GM12878 (cell line): ENCODE measurements at places on chromosomes 6 and 20. TPM values are rescaled to one million over a fixed set of nuclear protein-coding genes. Genes with fewer than 3 reads are reported as not detected.
A peak's percentile ranks its signal among the peaks of the same experiment; 100 is the strongest.

DNA sequence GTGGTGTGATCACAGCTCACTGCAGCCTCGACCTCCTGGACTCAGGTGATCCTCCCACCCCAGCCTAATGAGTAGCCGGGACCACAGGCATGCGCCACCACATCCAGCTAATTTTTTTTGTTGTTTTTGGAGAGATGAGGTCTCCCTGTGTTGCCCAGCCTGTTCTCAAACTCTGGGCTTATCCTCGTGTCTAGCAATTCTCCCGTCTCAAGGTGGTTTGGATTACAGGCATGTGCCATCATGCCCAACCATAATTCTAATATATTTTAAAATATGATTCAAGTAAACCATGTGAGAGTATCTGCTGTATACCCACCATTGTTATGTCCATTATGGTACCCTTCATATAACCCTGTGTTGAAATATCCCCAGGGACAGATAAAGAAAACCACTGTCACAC lies 60.3 kb upstream of the C20orf144 start:
- H3K4me3 ChIP-seq: no peak overlapping the region
- no peak for DNase-seq
- H3K36me3 ChIP-seq: no peaks in the 10 kb centered on the region

DNA sequence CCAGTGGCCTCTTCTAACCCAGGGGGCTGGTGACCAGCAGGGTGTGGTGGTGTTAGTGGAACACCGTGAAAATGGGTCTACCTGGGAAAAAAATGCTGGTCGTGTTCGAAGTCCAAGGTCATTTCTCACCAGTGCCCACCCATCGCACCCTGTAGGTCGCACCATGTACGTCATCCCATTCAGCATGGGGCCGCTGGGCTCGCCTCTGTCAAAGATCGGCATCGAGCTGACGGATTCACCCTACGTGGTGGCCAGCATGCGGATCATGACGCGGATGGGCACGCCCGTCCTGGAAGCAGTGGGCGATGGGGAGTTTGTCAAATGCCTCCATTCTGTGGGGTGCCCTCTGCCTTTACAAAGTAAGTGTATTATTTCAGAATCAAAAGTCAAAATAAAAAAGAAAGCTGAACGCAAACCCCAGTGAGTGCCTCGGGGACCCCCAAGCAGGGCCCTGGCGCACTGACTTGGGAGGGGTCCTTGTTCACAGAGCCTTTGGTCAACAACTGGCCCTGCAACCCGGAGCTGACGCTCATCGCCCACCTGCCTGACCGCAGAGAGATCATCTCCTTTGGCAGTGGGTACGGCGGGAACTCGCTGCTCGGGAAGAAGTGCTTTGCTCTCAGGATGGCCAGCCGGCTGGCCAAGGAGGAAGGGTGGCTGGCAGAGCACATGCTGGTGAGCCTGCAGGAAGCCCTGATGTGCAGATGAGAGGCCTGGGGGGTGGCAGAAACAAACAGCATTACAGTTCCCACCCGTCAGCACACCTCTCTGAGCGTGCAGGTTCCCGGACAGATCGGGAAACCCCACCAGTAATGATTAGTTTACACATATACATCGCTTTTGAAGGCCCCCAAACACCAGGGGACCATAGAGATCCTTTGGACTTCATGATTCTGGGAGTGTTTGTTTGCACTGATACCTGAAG lies 1.9 kb downstream of the PCK1 start:
- no peak overlapping the region for H3K27ac ChIP-seq
- no peak overlapping the region for H3K4me3 ChIP-seq
- no peak for DNase-seq
- H3K4me1 ChIP-seq: no peaks in the 10 kb centered on the region
- peaks cover 7% of the 10 kb centered on the region for H3K27me3 ChIP-seq
- no peaks in the 10 kb centered on the region for H3K36me3 ChIP-seq

GRCh38 chr6:26016963-26017631 lies 54.5 kb downstream of the TRIM38 start:
- no peak for DNase-seq
- no peaks in the 10 kb centered on the region for H3K36me3 ChIP-seq
- H3K27me3 ChIP-seq: no peaks in the 10 kb centered on the region
- H3K27ac ChIP-seq: no peak overlapping the region
- H3K4me1 ChIP-seq: peaks cover 4% of the 10 kb centered on the region; the same call in 1 of the 2 replicates
- no peak overlapping the region for H3K4me3 ChIP-seq

DNA sequence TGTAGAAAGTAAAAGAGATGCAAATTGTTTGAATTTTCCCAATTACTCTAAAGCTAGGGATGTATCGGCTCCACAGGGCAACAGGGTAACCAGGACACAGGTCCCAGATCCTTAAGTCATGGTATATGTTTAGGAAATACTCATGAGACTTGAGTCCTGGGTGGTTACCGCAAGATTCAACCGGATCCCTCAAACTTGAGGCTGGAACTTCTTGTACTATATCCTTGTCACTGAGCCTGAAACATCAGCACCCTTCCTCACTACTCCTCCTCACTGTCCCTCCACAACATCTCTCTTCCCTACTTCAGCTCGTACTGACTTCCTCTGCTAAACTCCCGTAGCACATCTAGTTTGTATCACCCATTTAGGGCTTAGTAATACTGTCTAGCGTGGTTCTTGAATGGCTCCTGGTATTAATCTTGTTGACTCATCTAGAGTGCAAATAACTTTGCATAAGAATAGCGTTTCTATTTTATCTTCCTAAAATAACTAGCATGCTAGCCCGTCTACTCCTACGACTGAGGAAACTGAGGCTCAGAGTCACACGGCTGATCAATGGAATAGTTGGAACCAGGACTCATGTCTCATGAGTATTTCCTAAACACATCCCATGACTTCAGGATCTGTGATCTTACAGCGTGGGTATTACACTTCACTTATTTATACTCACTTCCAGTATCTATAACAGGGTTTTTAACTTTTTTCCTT lies 72.1 kb downstream of the FILIP1 start:
- H3K4me3 ChIP-seq: no peak overlapping the region
- DNase-seq: no peak
- H3K4me1 ChIP-seq: no peaks in the 10 kb centered on the region
- H3K27me3 ChIP-seq: no peaks in the 10 kb centered on the region
- no peak overlapping the region for H3K27ac ChIP-seq
- H3K36me3 ChIP-seq: no peaks in the 10 kb centered on the region

DNA sequence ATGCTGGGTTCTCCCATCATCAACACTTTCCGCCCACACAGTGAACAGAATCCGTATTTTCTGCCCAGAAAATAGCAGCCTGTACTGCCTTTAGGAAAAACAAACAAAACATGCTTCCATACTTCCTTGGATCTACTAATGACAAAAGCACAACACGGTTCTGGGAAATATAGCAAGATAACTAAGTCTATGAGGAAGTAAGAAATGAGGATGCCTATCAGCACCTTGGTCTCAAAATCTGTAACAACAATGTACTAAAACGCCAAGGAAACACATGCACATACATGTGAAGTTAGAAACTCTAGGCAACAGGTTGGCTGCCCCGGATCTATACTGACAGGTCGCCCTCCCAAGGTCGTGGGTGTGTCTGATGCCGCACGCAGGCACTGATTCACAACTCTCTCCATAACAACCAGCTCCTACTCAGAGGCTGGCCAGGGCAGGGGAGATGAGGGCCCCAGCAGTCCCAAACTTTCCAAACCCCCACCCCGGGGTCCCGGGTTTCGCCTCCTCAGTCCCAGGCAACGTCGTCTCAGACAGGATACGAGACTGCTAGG lies 710 bp downstream of the BTBD9 start:
- H3K36me3 ChIP-seq: no peaks in the 10 kb centered on the region
- peak overlapping the region; percentile 89 for H3K4me3 ChIP-seq
- peak overlapping the region; percentile 73 for H3K27ac ChIP-seq
- no peaks in the 10 kb centered on the region for H3K27me3 ChIP-seq

- 0 out of 2 replicates have a peak, but pooled peaks cover 4% of the 10 kb centered on the region for H3K36me3 ChIP-seq
- H3K27me3 ChIP-seq: no peaks in the 10 kb centered on the region; the same call in 1 of the 2 replicates
- H3K27ac ChIP-seq: peak within 1 kb of the TSS; percentile 27
- H3K4me1 ChIP-seq: peaks cover 25% of the 10 kb centered on the region
- peak within 1 kb of the TSS; percentile 93 for H3K4me3 ChIP-seq
These were observed at the start of gene NSFL1C for GRCh38 chr20:1466211-1467081. NSFL1C (minus strand) TSS chr20:1466849; CDS start chr20:1466824, 25 bp downstream.

DNA sequence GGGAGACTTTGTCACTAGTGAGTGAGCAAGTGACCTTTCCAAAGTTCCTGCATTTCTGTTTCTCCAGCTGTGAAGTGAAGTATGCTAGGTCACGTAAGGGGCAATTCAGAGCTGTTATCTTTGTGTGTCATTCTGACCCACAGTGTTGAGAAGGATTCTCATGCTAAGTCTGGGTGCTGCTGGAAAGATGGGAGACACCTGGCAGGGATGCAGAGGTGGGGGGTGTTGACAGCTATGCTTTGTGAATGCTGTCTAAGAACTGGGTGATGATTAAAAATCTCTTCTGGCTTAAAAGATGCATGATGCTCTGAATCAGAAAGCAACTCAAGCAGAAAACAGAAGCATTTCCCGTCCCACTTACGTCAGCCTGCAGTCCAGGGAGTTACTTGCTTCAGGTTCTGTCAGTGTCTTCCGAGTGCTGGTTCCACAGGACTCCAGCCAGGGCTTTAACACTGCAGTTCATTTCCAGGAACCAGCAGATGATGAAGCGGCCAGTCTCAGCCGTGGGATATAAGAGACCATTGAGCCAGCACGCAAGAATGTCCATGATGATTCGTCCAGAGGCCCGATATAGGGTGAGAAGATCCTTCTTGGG lies 30.9 kb upstream of the ASXL1 start:
- H3K4me1 ChIP-seq: peaks cover 17% of the 10 kb centered on the region
- H3K27ac ChIP-seq: no peak overlapping the region
- DNase-seq: no peak
- no peaks in the 10 kb centered on the region for H3K27me3 ChIP-seq
- H3K36me3 ChIP-seq: peaks cover 9% of the 10 kb centered on the region

- H3K36me3 ChIP-seq: no peaks in the 10 kb centered on the region
- no peak overlapping the region for H3K4me3 ChIP-seq
- H3K27me3 ChIP-seq: no peaks in the 10 kb centered on the region
- no peak for DNase-seq
- no peak overlapping the region for H3K27ac ChIP-seq
These were observed 29.9 kb downstream of the ADTRP start for GRCh38 chr6:11748591-11749210.

Gene BEND6
- 1.5 and 2.5 TPM in 2 replicates for total RNA-seq

DNA sequence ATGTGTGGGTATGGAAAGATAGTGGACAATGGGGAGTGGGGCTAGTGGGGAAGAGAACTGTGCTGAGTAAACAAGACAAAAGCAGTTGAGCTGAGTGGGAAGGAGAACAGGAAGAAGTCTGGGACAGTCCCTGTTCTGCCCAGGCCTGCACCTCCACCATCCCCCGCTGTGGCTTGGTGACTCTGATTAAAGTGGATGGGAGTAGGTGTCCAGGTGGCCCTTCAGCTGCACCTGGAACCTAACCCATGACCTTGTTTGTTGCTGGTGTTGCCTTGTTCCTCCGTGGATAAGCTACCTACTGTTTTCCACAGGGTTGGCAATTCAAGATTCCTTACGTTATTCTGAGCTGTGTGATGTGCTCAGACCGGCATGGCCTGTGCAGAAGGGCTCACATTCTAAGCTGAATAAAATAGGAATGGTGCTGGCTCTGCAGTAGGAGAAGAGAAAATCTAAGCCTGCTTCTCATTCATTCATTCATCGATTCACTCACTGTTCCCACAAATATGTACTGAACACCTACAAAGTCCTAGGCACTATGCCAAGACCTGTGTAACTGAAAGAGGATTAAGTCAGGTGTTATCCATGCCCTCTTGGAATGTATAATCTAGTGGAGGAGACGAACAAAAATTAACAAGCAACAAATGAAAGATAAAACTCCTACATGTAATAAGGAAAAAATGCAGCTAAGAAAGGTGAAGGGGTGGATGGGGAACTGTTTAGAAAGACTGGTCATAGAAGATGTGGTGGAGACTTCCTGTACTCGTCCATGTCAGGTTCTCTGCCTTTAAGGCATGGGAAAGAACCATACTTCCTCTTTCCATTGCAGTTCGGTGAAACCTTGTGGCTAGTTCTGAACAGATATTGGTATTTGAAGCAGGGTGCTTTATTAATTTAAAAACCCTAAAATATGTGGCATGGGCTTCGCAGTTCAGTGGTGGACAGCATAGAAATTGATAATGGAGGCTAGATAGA lies 10.1 kb upstream of the CALHM6 start:
- H3K4me1 ChIP-seq: peaks cover 10% of the 10 kb centered on the region
- peak; percentile 52 for DNase-seq
- peak overlapping the region; percentile 22; the same call in 1 of the 2 replicates for H3K27ac ChIP-seq

GRCh38 chr20:8535403-8536261 lies 403.6 kb downstream of the PLCB1 start:
- no peaks in the 10 kb centered on the region; the same call in 1 of the 2 replicates for H3K27me3 ChIP-seq
- no peaks in the 10 kb centered on the region for H3K36me3 ChIP-seq
- no peak overlapping the region for H3K4me3 ChIP-seq

GRCh38 chr6:107473660-107474059 lies 14.3 kb upstream of the PDSS2 start:
- no peaks in the 10 kb centered on the region for H3K36me3 ChIP-seq
- H3K27me3 ChIP-seq: no peaks in the 10 kb centered on the region
- H3K4me3 ChIP-seq: no peak overlapping the region
- no peak overlapping the region for H3K27ac ChIP-seq
- DNase-seq: no peak

- no peak overlapping the region for H3K4me3 ChIP-seq
- H3K27ac ChIP-seq: no peak overlapping the region
- DNase-seq: no peak
These were observed 155.5 kb upstream of the DST start for GRCh38 chr6:56798163-56798562.

- H3K4me1 ChIP-seq: no peaks in the 10 kb centered on the region
- H3K27me3 ChIP-seq: no peaks in the 10 kb centered on the region
- no peak overlapping the region for H3K4me3 ChIP-seq
- no peak for DNase-seq
- H3K27ac ChIP-seq: no peak overlapping the region
- no peaks in the 10 kb centered on the region for H3K36me3 ChIP-seq
These were observed 20.8 kb downstream of the CRISP2 start for GRCh38 chr6:49692534-49692933.

Gene FAM209B
- total RNA-seq: 0.44 TPM in 1 of 2 replicates, not detected in the other

Gene HINT3
- 6.6 and 7.0 TPM in 2 replicates for total RNA-seq

DNA sequence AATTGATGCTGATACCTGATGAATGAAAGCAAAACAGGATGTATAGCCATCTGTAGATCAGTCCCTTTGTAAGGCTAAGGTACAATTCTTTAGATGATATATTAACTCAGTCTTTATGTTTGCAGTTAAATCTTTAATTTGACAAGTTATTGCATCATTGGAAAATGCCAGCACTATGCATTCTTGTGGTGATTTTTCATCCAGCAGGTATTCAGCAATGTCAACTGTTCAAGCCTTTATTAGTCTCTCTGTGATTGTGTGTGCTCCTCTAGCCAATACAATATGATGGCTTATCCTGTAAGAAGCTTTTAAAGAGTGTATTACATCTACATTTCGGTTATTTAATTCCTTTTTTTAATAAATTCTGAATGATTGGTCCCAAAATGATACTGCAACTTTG lies 34.3 kb downstream of the HLA-DMB start:
- DNase-seq: no peak
- no peaks in the 10 kb centered on the region for H3K27me3 ChIP-seq
- H3K36me3 ChIP-seq: no peaks in the 10 kb centered on the region
- no peak overlapping the region for H3K4me3 ChIP-seq
- H3K4me1 ChIP-seq: no peaks in the 10 kb centered on the region

Gene HIVEP2
- total RNA-seq: 15.7 and 18.2 TPM in 2 replicates
